Esophagus squamous epithelium (tissue), 5 donors: ENCODE measurements at places on chromosomes 1 and 21.

- DNase-seq = no peak
Measured at GRCh38 chr1:16073490-16074119, at the start of gene FAM131C. TSS of gene FAM131C (minus strand) at chr1:16073651. CDS start at chr1:16073442, 209 bp downstream.

GRCh38 chr1:193356249-193356648 is 169.8 kb upstream of the B3GALT2 start:
- no peak for DNase-seq

DNA sequence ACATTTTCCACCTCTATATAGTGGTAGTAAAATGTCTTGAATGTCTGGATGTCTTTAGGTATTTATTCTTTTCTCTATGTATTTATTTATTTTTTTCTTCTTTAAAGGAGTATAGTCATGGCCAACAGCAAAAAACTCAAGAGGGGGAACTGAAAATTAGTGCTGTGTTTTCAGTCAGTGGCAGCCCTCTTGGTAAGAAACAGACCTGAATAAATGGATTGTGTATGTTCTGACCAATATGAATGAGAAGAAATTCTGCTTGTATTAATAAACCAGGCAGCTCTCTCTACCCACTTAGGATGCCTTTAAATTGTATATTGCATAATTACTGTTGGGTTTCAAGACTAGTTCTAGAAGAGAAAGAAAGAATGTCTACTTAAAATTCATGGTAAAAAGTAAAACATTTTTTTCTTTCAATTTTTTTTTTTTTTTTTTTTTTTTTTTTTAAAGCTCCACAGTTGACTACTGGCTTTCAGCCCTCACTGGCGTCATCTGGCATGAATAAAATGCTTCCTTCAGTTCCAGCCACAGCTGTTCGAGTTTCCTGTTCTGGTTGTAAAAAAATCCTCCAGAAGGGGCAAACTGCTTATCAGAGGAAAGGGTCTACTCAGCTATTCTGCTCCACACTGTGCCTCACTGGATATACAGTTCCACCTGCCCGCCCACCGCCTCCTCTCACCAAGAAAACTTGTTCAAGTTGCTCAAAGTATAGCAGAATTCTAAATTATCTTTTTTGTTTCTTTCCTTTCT is 101.6 kb downstream of the ZMYM4 start:
- no peak for DNase-seq

GRCh38 chr21:40128891-40129290 is 261.7 kb downstream of the PCP4 start:
- no peak for DNase-seq

- no peak for DNase-seq
Measured at GRCh38 chr1:89953929-89954328, 41.0 kb upstream of the ZNF326 start.

DNA sequence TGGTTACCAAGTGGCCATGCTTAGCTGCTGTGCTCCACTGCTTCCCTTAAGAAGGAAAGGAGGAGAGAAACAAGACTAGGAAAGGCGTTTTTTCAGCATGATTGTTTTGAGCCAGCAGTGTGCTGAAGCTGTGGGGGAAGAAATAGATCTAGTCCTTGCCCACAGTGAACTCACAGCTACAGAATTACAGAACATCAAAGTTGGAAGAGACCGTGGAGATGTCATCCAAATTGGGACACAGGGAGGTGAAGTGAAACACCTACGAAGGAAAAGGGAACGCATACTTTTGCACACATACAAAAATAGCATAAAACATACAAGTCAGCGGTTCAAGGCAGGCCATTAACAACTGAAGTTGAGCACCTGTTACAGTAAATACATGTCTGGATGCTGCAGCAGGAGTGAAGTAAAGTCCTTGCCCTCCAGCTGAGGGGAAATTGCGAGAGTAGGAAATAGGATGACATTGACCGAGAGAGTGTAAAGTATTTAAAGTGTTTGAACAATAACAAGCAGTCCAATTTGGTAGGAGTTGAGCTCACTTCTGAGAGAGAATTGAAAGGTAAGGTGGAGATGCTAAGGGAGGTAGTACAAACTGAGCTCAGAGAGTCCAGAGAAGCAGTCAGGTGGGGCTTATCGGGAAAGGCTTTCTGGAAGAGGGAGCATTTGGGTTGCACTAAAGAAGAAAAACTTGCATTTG is 55.1 kb downstream of the KIRREL1 start:
- DNase-seq = no peak

DNA sequence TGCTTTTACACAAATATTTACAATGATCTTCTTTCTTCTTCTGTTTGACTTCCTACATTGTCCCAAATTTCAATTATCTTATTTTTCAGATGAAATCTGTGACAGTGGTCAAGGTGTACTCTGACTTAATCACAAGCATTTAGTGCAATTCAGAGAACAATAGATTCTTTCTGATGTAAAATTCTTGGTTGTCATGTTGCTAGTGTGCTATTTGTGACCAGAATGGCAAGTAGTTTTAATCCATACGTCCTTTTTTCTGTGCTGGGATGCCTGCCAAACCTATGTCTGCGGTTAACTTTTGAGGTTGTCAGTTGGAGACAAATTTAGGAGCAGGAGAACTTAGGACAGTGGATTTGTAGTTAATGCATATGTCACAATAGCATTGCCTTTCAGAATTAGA is 31.0 kb downstream of the NCAM2 start:
- no peak for DNase-seq

- DNase-seq = no peak
Measured at GRCh38 chr1:55526716-55527115, 311.6 kb upstream of the USP24 start.

DNA sequence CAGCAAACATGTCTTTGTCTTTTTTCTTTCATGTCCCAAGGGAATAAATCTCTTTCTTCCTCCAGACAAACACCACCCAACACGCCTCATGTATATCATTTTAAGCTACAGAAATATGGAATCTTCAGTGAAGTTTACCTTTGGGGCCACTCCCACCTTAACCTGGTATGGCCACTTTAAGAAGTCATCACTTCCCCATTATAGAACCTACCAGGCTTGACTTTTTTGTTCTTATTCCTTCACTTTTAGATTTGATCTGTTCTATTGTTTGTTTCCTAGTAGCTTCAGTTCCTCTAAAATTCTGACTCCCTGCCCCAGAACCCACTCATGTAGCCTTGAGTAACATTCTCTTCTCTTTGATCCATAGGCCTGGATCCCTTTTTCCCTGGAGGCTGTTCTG is 226.3 kb downstream of the HLX start:
- no peak for DNase-seq

DNA sequence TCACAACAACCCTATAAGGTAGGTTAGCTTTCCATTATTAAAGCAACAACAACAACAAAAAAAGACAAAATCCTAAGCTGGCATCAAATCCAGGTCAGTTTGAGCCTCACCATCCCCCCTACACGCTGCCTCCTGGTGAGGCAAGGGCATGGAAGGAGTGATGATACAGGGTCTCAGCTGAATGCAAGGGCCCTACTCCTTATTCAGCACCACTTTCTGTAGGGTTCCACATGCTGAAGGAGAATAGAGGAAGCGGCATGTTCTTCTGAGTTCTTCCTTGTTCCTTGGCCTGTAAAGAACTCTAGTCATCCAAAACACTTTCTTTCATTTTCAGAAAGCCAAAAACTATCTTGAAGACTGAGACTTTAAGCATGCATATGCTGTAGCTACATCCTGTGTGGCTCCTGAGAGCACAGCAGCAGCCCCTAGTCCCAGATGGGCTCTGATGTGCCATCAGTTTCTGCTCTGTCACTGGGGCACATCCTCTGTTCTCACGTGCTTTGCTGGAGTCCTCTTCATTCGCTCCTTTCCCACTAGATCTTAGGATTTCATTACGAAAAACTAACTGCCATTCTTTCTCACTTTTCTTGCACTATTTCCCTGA is 6.2 kb downstream of the ILDR2 start:
- DNase-seq = no peak

DNA sequence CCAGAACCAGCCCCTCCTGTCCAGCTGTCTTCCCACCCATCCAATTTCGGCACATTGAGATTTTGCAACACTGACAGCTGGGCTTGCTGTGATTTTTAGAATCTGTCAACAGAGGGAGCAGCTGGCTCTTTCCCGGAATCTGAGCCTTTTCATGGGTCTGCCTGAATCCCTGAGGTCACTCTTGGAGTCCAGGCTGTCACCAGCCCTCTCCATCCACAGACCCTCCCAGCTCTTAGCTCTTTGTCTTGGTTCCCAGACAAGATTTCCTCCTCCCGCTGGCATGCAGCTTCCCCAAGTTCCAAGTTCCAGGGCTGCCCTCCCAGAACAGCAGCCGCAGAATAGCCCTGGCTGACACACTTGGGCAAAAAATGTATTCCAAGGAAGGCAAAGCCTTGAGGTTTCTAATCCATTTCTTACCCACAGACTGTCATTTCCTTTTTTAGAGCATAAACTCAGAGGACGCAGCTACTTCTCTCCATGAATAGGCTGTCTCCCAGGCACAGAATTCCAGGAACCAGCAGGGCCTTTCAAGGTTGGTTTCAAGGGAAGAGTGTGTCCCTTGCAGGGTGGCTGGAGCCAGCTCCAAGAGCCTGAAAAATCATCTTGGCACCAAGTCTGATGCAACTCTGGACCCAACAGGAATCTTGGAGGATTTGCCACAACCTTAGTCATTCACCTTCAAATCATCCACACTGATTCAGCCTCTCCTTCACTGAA is 7.1 kb upstream of the TMEM61 start:
- DNase-seq = no peak

DNA sequence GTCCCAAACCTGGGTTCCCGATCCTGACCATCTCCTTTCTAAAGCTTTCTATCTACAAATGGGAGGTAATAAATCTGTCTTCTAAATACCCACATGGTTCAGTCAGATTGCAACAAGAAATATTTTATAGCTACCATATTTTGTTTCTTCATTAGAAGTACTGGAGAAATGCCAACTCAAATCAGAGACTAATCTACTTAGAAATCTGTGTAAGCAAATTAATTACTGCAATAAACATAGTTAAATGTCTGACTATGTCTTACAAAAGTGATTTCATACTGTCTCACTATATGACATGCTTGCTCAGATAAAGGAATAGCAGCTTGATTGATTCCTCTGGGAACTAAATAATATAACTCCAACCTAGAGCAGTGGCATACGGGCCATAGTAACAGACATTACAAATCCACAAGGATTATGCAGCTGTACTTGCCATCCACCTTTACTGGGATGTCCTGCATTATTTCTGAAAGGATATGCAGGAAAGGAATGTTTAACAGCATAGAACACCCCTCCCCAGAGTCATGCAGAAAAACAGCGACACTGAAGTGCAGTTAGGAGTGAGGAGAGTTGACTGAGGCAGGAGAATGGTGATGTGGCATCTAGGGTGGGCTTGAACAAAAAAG is 80.3 kb downstream of the PCNX2 start:
- no peak for DNase-seq

GRCh38 chr1:57325117-57325516 is 98.7 kb downstream of the DAB1 start:
- no peak for DNase-seq

DNA sequence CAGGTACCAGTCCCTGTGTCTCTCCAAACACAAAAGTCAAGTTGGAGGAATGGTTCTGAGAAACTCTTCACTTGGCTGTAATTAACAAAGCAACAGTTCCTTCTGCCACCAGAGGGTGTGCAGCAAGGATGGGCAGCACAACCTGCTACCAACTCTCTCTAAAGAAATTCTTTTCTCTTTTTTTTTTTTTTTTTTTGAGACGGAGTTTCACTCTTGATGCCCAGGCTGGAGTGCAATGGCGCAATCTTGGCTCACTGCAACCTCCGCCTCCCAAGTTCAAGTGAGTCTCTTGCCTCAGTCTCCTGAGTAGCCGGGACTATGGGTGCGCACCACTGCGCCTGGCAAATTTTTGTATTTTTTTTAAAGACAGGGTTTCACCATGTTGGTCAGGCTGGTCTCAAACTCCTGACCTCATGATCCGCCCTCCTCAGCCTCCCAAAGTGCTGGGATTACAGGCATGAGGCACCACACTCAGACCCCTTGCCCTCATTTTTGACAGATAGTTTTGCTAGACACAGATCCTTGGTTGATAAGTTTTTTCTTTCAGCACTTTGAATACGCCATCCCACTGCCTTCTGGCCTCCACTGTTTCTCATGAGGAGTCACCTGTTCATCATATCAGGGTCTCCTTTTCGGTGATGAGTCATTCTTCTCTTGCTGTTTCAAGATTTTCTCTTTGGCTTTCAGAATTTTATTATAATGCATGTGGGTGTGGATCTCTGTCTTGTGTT is 12.1 kb upstream of the DEGS1 start:
- no peak for DNase-seq

- no peak for DNase-seq
Measured at GRCh38 chr1:206787891-206788290, 15.6 kb upstream of the IL10 start.

DNA sequence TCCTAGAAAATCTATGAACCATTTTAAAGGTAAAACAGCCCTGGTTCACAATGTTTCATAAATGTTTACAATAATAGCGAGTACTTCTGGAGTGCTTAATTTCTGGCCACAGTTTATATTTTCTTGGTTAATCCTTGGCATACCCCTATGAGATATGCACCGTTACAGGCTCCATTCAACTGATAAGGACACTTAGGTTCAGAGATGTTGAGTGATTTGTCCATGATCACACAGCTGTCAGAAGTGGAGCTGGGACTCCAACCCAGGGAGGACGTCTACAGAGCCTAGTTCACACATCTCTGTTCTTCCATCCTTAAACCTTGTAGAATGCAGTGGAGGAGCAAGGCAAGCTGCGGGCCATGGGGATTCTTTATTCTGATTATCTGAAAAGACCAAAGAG is 48.4 kb upstream of the RUNX1 start:
- no peak for DNase-seq

DNA sequence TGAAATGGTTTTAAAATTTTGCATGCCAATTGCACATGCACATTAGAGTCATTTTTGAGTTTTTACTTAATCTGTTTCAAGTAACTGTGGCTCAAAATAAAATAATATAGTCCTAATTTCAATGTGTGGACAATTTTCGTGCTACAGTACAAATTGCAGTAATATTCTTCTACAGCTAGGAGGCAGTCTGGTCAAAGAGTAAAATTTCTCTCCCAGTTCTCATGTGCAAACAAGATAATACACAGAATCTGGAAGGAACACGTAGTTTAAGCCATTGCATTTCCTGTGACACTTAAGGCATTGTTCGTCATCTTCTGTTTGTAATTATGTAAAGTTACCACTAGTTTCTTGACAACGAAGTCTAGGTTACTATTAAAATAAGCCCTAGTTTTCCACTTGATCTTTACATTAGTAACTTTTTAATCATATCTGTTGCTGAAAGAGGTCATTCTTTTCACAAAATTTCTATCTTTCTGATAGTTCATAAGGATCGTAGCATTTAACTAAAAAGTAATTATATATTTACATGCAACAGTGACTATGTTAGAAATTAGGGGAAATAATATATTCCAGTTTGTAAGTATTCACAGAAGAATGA is 28.9 kb downstream of the ODR4 start:
- no peak for DNase-seq

- DNase-seq = no peak
Measured at GRCh38 chr1:45567911-45568310, 15.9 kb upstream of the NASP start.

GRCh38 chr1:43591181-43591580 is 58.8 kb upstream of the KDM4A start:
- no peak for DNase-seq

GRCh38 chr1:231808990-231809389 is 182.4 kb downstream of the DISC1 start:
- no peak for DNase-seq
